ENCODE measurements at places on chromosomes 16 and 17.

- DNase-seq = no peak
These were observed 132.8 kb downstream of the SEC14L1 start for GRCh38 chr17:77273397-77274085.

- no peak for DNase-seq
These were observed 10.9 kb upstream of the ZFHX3 start for GRCh38 chr16:73058616-73059409.

GRCh38 chr17:68398691-68399637 lies 58.3 kb downstream of the WIPI1 start:
- DNase-seq = no peak

- no peak for DNase-seq
These were observed 241.7 kb downstream of the SEC14L1 start for GRCh38 chr17:77382356-77382911.

DNA sequence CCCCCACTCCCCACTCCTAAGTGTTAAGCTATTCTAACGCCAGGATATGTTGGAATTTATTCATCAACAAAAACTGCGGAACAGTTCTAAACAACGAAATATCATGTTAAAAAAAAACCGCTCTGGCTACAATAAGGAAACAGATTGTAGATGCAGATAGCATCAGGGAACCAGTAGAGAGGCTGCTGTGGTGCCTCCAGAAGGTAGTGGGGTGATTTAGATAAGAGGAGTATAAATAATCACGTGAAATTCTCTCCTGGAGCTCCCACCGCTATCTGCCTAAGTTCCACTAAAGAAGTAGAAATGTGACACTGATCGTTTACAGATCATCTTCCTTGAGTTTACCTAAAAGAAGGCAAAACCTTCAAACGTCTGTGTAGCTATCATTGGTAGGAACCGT lies 8.0 kb downstream of the AHSP start:
- DNase-seq = no peak

DNA sequence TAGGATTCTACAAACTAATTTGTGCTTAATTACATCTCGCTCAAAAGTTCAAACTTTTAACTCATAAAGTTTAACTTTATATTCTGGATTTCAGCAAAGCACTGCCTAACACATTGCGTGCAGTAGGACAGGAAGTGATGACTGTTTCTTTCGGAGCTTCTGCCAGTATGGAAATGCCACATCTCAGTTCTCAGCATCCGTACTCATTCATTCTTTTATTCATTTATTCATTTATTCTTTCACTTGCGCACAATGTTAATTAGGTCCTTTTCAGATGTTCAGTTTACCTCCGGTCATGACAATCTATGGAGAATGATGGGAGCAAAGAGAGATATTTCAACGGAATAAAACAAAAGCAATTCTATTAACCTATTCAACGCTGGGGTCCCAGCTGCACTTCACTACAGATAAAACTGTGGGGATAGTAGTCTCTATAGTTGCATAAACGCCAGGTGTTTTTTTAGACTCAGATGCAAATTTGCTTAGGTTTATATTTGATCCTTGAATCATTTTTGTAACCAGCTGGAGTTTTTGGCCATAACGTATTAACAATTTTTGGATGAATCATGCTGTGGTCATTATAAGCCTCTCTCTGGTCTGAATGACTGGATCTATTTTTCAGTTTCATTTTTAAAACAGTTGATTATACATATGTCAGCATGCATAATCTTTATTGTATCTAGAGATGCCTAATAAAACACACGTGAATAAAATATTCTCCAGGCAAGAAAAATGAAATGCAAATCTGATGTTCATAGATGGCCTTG lies 143.9 kb downstream of the KCNJ2 start:
- no peak for DNase-seq

GRCh38 chr16:13926464-13926863 lies 6.5 kb downstream of the ERCC4 start:
- DNase-seq = no peak

GRCh38 chr17:7290166-7290565 lies 4.3 kb downstream of the YBX2 start:
- no peak for DNase-seq

DNA sequence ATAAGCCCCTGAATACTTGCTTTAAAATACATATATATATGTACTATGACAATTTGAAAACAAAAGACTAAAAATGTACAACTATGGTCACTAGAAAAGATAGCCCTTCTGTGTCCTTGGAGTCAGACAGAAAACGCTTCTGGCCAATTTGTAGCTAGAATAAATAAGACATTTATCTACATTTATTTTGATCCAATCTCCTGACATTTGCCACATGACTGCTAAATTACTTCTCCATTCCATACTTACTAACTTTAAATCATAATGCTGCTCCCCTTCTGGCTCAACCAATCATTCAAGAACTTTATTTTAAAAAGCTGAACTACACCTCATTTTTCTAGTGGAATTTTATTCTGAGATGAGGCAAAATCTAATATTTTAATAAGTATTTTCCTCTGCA lies 65.8 kb downstream of the CYTH1 start:
- DNase-seq = no peak

DNA sequence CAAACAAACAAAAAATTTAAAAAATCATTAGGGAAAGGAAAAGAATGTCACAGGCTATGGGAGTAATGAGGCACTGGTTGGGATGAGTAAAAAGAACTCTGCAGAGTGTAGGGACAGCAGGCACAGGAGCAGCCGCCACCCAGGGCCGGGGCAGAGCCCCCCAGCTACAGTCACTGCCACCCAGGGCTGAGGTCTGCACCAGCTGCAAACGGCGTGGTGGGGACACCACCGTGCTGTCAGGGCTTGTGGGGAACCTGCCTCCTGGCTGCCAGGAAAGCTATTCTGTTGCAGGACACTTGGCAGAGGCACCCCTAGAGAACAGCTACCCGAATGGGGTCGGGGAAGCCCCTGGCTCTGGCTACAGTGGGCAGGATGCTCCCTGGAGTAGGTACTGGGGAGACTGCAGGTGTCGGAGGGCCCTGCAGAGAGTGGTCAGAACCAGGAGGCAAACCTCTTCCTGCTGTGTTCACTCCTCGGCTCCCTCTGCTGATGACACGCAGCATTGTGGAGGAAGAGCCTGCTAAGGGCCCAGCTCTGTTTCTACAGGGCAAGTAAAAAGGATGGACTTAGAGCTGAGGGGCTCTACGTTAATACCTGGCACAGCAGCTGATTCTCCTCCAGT lies 32.3 kb upstream of the CAPN15 start:
- no peak for DNase-seq

DNA sequence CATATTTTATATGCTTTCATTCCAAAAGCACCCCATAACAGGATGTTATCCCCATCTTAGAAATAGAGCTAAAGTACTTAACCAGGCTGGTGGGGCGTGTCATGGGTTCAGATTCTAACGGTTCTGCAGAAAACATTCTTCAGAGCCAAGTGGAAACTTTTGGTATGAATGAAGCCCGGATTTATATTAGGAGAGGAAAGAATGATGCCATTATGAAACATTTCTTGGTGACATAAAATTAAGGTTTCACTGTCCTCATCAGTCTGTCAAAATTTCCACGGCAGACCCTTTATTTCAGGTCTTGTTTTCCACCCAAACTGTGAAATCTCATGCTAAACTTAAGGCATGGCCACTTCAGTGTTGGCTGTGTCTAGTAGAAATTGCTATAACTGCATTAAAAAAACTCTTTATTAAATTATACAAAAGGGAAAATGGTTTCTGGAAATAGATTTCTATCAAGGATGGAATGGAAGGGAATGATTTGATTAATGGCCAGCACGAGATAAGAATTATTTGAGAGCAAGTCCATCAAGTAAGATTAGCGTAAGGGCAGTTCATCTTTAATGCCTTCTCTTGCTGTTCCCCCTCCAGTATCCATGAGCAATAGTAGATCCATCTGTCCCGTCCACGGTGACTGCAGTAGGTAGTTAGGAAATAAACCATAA lies 11.7 kb downstream of the PRKCA start:
- no peak for DNase-seq

DNA sequence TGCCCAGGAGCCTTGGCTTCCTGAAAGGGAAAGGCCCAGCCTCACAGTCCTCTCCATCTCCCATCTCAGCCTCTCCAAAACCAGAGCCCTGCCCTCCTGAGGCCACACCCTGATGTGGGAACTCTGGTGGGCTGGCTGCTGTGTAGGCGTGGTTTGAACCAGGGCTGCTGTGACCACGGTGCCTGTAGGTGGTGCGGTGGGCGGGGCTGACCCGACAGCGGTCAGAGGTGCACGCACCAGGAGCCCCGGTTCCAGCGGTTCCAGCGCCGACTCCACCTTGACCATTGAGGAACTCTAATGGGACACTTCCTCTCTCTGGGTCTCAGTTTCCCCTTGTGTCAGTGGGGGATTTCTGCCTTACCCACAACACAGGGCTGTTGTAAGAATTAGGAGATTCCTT lies 2.4 kb downstream of the RAP1GAP2 start:
- no peak for DNase-seq

DNA sequence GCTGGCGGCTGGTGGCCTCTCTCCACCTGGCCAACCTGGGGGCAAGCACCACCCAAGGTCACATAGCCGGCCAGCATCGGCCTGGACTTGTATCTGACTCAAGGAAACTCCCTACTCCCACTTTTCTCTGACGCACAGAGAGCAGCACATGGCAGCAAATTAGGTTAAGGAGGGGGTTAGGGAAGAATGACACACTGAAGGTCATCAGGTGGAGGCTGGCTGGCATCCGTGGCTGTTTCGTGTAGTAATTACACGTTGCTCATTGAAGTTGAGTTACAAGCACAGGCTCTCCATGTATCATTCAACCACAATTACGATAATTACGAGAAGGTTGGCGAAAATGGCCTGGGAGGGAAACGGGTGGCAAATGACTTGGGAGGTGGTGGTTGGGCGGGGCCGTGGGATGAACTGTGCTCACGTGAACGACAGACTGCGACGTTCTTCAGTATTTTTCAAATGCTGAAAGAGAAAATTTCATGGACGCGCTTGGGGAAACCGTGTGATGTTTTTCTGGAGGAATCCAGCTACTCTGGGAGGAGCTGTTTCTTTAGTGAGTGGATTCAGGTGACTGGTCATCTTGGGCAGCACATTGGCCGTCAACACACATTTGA lies 4.0 kb upstream of the METRNL start:
- DNase-seq = no peak

GRCh38 chr17:17093764-17094163 lies 51.5 kb downstream of the MPRIP start:
- DNase-seq = no peak

DNA sequence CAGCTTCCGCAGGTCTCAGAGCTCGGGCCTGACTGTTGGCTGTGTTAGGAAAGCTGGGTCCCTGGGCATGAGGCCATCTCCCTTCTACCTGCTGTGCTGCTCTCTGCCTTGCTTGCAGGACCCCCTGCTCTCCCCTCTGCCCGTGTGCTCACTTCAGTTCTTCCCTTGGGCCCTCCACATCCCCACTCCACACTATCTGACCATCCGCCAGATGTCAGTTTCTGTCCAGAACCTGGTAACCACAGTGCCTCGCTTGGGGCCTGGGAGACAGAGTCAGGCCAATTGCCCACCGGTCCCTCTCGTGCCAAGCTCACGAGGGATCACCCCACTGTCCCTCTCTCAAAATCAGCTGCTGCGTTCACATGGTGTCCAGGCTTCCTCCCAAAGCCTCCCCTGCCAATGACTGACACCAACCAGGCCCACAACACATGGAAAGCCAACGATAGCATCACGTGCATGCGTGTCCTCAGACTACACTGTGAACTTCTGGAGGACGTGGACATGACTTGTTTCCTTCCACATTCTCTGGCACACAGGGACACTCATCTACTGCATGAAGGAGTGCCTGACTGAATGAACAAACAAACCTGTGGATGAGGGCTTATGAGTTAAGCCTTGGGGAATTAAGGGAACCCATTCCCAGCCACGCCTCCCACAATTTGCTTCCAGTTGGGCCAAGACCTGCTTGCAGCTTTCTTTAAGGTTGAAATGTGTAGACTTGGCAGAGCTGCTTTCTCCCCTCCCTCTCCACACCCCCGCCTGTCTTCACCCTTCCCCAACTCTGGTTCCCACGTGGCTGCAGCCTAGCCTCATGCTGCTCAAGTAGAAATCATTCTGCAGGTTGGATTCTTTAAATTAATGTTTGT lies 72.5 kb upstream of the ZNF423 start:
- DNase-seq = no peak

GRCh38 chr17:14320098-14320497 lies 19.2 kb downstream of the HS3ST3B1 start:
- no peak for DNase-seq

- no peak for DNase-seq
These were observed 4.5 kb downstream of the RMI2 start for GRCh38 chr16:11349599-11350276.

DNA sequence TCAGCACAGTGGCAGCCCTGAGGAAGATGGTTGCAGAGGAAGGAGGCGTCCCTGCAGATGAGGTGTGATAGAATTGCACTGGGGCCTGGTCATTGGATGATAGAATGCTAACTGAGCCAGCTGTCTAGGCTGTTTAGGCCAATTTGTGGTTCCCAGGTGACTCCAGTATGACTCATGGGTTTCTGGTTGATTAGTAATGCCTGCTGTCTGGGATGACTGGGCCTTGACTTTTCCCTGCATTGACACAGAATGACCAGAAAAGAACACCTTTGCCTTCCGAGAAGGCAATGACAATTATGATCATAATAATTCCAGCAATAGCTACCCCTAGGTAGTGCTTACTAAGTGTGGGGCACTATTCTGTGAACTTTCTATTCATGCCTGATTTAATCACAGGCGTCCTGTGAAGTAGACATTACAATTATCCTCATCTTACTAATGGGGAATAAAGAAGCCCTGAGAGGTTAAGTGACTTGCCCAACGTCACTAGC lies 31.5 kb downstream of the USP43 start:
- DNase-seq = no peak

- DNase-seq = no peak
These were observed 5.5 kb downstream of the TRAF7 start for GRCh38 chr16:2160915-2161551.

- no peak for DNase-seq
These were observed 20.6 kb downstream of the BLMH start for GRCh38 chr17:30271102-30271501.

All from NCI-H187 (cell line).